CD4-positive, alpha-beta memory T cell (primary cell): ENCODE measurements at places on chromosomes 16 and 17.

- no peak for DNase-seq
These were observed 4.9 kb downstream of the MT1F start for GRCh38 chr16:56662357-56663354.

GRCh38 chr17:385178-385835 lies 32.7 kb upstream of the RPH3AL start:
- DNase-seq = no peak

- no peak for DNase-seq
These were observed 10.8 kb upstream of the ZNF267 start for GRCh38 chr16:31862761-31863160.

DNA sequence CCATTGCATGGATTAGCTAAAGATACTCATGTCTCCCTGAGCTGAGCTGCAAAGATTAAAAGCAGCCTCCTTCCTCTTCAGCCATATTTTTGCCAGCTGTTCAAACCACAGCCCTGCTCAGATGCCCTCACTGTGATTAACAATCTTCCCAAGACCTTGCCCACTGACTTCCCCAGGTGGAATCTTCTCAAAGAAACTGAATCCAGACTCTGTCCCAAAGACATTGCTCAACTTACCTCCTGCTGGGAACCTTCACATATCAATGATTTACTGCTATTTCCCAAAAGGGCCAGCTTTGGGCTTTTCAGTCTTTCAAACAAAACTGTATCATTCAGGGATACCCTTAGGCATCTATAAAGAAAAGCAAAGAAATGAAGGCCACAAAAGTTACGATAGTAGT lies 9.2 kb downstream of the C17orf67 start:
- DNase-seq = no peak

GRCh38 chr16:85553436-85554113 lies 59.5 kb upstream of the GSE1 start:
- peak; percentile 42 for DNase-seq

GRCh38 chr17:40900809-40901356 lies 15.8 kb upstream of the KRT20 start:
- no peak for DNase-seq

DNA sequence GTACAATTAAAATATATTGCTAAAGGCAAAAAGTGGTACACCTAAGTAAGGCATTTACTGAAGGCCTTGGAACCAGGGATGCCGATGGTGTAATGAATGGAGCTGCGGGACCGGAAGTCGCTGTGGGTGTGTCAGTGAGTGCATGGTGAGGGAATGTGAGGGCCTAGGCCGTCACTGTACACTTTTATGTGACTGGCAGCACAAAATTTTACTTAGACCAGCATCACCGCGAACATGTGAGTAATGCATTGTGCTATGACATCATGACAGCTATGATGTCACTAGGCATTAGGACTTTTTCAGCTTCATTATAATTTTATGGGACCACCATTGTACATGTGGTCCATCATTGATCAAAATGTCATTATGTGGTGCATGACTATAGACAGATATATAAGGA lies 14.7 kb downstream of the ALOX15B start:
- no peak for DNase-seq

- no peak for DNase-seq
These were observed 700.0 kb downstream of the WWOX start for GRCh38 chr16:78799429-78799828.

- no peak for DNase-seq
These were observed 4.4 kb upstream of the DHX40 start for GRCh38 chr17:59561042-59561441.

GRCh38 chr17:72511874-72512273 lies 391.1 kb downstream of the SOX9 start:
- no peak for DNase-seq
